Glutamatergic neuron (in vitro differentiated cells): ENCODE measurements at places on chromosomes 11 and 22.

- peak; percentile 70 for DNase-seq
- peaks cover 20% of the 10 kb centered on the region for H3K27me3 ChIP-seq
- peak overlapping the region; percentile 89 for H3K4me3 ChIP-seq
- H3K36me3 ChIP-seq: peaks cover 5% of the 10 kb centered on the region
These were observed 7.8 kb downstream of the SEPTIN3 start for GRCh38 chr22:41976961-41977566.

DNA sequence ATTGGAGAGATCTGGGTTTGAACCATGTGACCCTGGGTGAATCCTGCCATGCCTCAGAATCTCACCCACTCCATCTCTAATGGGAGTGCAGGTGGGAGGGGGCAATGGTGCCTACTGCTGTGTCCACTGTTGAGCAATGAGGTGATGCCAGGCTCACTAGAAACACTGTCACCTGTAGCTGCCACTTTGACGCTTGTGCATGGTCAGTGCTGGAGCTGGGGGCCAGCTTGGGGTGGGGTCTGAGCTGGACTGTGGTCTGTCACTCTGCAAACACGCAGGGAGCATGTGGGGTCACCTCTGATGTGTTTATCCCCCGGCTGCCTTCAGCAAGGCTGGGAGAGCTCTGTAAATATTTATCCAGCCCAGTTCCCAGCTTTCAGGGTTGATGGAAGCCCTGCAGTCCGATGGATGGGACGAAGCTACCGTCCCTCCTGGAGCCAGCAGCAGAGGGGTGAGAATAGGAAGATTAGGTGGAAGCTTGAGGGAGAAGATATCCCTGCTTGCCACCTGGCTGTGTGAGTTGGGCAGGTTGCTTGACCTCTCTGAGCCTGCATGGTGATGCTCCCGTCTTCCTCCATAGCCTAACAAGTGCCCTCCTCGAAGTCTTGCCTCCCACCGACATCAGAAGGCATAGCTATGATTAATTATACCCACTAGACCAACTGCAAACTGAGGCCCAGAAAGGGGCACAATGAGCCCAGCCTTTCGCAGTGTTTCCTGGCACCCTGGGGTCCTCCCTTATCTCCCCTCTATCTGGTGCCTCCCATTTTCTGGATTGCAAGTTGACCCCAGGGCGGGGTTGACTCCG lies 1.7 kb downstream of the MMP11 start:
- H3K27me3 ChIP-seq: peaks cover 18% of the 10 kb centered on the region
- H3K36me3 ChIP-seq: no peaks in the 10 kb centered on the region
- H3K4me1 ChIP-seq: peaks cover 10% of the 10 kb centered on the region
- H3K4me3 ChIP-seq: peak overlapping the region; percentile 95
- DNase-seq: no peak
- no peak overlapping the region for H3K27ac ChIP-seq

GRCh38 chr11:66595245-66595904 lies 2.4 kb downstream of the CCS start:
- peaks cover 7% of the 10 kb centered on the region for H3K27me3 ChIP-seq
- H3K36me3 ChIP-seq: no peaks in the 10 kb centered on the region
- peak overlapping the region; percentile 0 for H3K4me3 ChIP-seq
- no peak for DNase-seq

DNA sequence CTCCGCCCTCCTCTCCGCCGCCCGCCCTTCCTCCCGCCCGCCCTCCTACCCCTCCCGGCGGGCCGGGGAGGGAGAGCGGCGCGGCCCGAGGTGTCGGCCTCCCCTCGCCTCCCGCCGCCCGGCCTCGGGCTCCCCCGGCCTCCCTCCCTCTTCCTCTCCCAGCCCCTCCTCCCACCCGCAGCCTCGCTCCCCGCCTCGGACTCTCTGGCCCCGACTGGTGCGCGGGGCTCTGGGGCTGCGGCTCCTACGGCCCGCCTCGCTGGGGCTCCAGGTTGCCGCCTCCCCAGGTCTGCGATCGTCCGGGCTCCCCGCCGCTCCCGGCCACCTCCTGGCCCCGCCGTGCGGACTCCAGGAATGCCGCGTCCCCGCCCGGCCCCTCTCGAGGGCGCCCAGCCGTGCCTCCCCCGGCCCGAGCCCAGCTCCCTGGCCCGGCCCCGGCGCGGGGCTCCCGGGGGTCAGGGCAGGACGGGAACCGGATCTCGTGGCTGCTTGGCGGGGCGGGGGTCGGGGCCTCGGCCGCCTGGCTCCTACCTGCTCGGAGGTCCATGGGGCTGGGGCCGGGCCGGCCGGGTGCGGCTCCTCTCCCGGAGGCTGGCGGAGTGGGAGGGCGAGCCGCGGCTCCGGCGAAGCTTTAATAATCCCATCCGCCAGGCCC lies at the start of gene CLCF1:
TSS of gene CLCF1 (minus strand) at position 606 of the 655 bp plus-strand sequence. CDS start at position 547, 59 bp downstream.
- peak; percentile 69 for DNase-seq
- H3K27ac ChIP-seq: no peak within 1 kb of the TSS
- H3K27me3 ChIP-seq: peaks cover 22% of the 10 kb centered on the region
- H3K36me3 ChIP-seq: no peaks in the 10 kb centered on the region
- H3K4me3 ChIP-seq: peak within 1 kb of the TSS; percentile 85
- H3K4me1 ChIP-seq: peaks cover 8% of the 10 kb centered on the region

DNA sequence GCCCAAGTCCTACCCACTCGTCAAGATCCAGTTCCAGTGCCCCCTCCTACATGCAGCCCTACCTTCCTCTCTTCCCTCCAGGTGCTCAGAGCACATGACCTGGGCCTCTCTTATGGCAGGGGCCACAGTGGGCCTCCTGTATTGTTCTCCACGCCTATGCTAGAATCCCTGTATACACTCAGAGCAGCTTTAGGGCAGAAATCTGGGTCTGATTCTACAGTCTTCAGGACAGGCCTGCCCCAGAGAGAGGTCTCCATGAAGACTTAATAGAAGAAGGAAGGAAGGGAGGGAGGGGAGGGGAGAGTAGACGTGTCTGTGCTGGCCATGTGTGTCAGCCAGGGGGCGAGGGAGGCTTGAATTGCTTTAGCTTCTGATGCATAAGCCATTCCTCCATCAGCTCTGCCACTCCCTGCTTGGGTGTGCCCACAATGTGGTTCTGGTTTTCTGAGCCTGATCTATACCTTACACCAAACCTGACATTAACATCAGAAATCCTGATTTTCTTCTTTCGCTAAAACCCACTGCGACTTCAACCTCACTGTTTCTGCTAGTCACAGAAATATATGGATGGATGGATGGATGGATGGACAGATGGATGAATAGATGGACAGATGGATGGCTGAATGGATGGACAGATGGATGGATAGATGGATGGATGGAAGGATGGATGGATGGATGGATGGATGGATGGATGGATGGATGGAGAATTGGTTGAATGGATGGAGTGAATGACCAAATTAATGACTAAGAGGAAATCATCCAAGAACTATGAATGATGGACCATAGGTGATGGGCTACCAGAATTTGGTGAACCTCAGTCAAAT lies 56.6 kb upstream of the PRDM11 start:
- H3K27ac ChIP-seq: peak overlapping the region; percentile 19
- peaks cover 40% of the 10 kb centered on the region for H3K4me1 ChIP-seq
- DNase-seq: no peak

GRCh38 chr11:71286701-71287643 lies 34.6 kb upstream of the SHANK2 start:
- no peak overlapping the region for H3K27ac ChIP-seq
- peaks cover 3% of the 10 kb centered on the region for H3K27me3 ChIP-seq
- DNase-seq: no peak
- H3K36me3 ChIP-seq: peaks cover 16% of the 10 kb centered on the region
